Left colon (tissue), 2 donors: ENCODE measurements at places on chromosomes 3 and 15. TPM values are rescaled to one million over a fixed set of nuclear protein-coding genes. Genes with fewer than 3 reads are reported as not detected.

Gene C3orf20
- total RNA-seq: 0.21 TPM

Gene TMCO5A
- total RNA-seq: not detected

Gene KBTBD8
- total RNA-seq: 3.4 TPM

Gene CSPG4
- 2.1 TPM for total RNA-seq

Gene GRIP2
- total RNA-seq: 1.7 TPM

Gene CNTN6
- total RNA-seq: not detected

Gene IL5RA
- total RNA-seq: 1.1 TPM

Gene FAM162A
- total RNA-seq: 212 TPM

Gene PLOD2
- total RNA-seq: 136 TPM

Gene ETV5
- 4.0 TPM for total RNA-seq

Gene DUOXA2
- total RNA-seq: 4.9 TPM

Gene PRR20G
- total RNA-seq: not detected

Gene MPI
- total RNA-seq: 76.7 TPM

Gene SLC15A2
- 3.1 TPM for total RNA-seq

Gene PPP1R14D
- total RNA-seq: 153 TPM
